ENCODE measurements at places on chromosomes 1 and 21.

- DNase-seq = no peak
Measured at GRCh38 chr1:10889650-10890353, 93.4 kb upstream of the CASZ1 start.

DNA sequence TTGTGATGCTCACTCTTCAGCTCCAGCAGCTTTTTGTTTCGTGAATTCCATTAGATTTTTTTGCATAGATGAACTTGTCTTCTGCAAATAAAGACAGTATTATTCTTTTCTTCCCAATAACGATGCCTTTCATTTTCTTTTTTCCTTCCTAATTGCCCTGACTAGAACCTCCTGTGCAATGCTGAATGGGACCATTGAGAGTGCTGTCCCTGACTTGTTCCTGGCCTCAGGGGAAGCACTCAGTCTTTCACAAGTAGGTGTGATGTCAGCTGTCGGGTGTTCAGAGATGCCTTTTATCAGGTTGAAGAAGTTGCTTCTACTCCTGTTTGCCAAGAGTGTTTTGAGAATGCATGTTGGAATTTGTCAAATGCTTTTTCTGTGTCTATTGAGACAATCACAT lies 64.3 kb upstream of the ADARB1 start:
- no peak for DNase-seq

DNA sequence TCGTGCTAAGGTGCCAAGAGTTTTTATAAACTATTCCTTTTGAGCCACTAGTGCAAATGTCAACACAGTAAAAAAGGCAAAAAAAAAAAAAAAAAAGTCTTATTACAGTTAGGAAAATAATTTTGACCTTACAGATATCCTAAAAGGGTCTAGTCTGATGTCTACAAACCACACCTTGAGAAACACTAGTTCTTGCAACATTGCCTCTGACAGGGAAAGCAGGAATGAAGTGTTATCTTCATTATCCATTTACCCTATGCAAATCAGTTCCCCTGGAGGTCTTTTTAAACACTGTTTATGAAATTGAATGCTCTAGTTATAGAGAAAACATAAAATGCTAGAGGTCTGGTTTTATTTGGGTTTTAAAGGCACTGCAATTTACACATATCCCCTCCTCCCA lies 115.2 kb upstream of the DMRTA2 start:
- DNase-seq = no peak

- no peak for DNase-seq
Measured at GRCh38 chr1:170856455-170856854, 78.9 kb upstream of the MROH9 start.

DNA sequence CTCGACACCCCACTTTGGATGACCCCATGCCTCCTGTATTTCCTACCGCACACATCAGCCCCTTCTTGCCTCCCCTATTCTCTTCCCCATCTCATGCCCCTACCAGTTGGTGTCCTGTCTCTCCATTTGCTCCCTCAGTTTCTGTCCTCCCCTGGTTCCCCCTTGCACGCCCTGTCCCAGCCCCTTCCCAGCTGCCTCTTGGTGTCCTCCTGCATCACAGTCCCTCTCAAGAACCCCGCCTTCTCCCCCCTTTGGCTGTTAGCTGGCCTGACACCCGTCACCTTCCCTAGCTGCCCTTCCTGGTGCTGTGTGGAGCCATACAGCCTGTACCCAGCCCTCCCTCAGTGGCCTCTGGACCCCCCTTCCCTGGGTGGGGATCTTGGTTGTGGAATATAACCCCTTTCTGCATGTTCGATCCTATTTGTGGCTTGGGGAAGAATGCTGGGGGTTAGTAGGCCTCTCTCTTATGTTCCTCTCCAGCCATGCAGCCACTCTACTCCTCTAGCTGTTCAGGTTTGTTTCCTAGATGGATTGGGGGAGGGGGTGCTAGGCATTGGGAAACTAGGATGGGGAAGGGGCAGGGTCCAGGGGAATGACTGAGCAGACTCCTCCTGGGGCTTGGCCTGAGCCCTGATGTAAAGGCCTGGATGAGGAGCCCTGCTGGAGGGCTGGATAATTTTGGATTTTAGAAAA lies 41.4 kb upstream of the NFASC start:
- no peak for DNase-seq

- no peak for DNase-seq
Measured at GRCh38 chr1:47998396-47998990, 1.3 kb upstream of the TRABD2B start.

- DNase-seq = no peak
Measured at GRCh38 chr1:186535388-186536133, 74.6 kb upstream of the PDC start.
